Right renal cortex interstitium (tissue), 3 donors: ENCODE measurements at places on chromosomes 7 and 10.

DNA sequence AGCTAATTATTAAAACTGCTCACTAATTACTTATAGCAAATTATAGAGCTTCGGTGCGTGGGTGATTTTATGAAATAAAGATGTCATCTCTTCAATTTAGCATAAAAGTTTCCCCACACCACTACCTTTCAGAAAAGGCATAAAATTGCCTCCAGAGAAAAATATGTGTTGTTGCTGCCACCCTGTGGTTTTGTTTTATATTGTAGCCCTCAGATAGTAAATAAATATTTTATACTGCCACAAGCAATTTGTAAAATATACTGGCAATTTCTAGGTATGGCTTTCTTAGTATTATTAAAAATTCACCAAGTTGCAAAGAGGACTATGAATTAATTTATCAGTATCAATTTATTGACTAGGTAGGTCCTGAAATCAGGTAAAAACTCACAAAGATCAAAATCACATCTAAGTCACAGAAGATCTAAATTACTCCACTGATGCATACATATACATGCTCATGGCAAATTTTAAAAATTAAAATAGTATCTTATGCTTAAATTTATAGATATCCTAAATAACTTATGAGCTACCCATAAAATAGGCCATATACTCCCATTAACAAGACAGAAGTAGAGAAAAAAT lies 26.5 kb downstream of the ASNS start:
- no peak for DNase-seq

GRCh38 chr10:125846894-125847293 lies 23.5 kb downstream of the BCCIP start:
- DNase-seq, result no peak

GRCh38 chr7:69504733-69505420 lies 93.4 kb upstream of the AUTS2 start:
- DNase-seq, result no peak

DNA sequence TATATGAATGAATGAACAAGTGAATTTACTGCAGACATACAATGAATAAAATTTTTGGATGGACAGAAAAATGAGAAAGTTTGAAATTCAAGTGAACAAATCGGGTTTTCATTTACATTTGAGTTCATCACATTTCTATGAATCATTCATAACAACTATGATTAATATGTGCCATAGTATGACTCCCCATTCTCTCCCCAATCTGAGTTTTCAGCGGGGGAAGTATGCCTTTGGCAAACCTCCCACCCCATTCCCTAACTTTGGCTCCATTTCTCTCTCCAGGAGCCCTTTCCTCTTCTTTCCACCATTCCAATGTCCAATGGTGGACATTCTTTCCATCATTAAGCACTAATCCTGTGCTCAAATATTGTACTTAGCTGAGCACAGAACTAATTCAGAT lies 96.8 kb upstream of the LSM8 start:
- DNase-seq, result no peak

DNA sequence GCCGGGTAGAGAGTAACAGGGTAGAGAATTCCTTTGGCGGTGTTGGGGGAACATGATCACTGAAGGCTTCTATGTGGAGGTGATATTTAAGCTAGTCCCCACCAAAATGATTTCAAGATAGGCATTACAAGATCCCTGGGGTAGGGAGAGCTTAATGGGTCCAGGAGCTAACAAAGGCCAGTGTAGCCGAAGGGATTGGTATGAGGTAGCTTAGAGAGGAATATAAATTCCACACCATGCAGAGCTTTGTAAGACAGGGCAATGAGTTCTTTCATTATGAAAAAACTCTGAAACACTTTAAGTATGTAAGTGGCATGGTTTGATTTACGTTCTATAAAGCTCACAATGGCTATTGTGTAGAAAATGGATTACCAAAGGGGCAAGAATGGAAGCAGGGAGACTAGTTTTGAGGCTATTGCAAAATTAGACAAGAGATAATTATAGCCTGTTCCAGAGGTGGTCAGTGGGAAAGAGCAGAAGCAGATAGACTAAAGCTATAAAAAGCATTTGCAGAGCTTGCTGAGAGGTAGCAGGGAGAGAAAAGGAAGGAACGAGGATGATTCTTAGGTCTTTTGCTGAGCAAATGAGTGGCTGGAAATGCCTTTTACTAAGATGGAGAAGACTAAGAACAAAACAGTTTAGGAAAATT lies 119.7 kb upstream of the SLC25A13 start:
- no peak for DNase-seq
